Stomach (tissue), 19 donors: ENCODE measurements at places on chromosomes 5 and 9. TPM values are rescaled to one million over a fixed set of nuclear protein-coding genes. Genes with fewer than 3 reads are reported as not detected.

- no peak overlapping the region for H3K27ac ChIP-seq
- no peaks in the 10 kb centered on the region for H3K4me1 ChIP-seq
- H3K4me3 ChIP-seq, result no peak overlapping the region
These were observed 441.2 kb upstream of the CHD1 start for GRCh38 chr5:99369797-99370593.

- no peaks in the 10 kb centered on the region for H3K27me3 ChIP-seq
- no peaks in the 10 kb centered on the region for H3K36me3 ChIP-seq
- no peak overlapping the region for H3K4me3 ChIP-seq
- no peak for DNase-seq
These were observed 368.3 kb downstream of the SPATA31D1 start for GRCh38 chr9:82356871-82357270.

- H3K4me3 ChIP-seq, result no peak overlapping the region
- no peak for DNase-seq
- peaks cover 43% of the 10 kb centered on the region for H3K4me1 ChIP-seq
- H3K27me3 ChIP-seq, result peaks cover 22% of the 10 kb centered on the region
These were observed 4.1 kb upstream of the CXXC5 start for GRCh38 chr5:139644001-139644456.

Gene FBN2
- under 0.01 TPM for total RNA-seq

Gene F2RL1
- total RNA-seq, result 36.1 TPM

GRCh38 chr5:79171635-79172245 lies 60.1 kb downstream of the BHMT start:
- no peak overlapping the region for H3K27ac ChIP-seq
- H3K36me3 ChIP-seq, result no peaks in the 10 kb centered on the region
- peaks cover 6% of the 10 kb centered on the region for H3K4me1 ChIP-seq
- H3K4me3 ChIP-seq, result no peak overlapping the region

- peaks cover 5% of the 10 kb centered on the region for H3K4me1 ChIP-seq
- H3K27ac ChIP-seq, result no peak overlapping the region
- H3K4me3 ChIP-seq, result no peak overlapping the region
- no peaks in the 10 kb centered on the region for H3K36me3 ChIP-seq
These were observed 8.3 kb upstream of the PSMB7 start for GRCh38 chr9:124423591-124423990.

GRCh38 chr5:122500245-122501088 lies 188.4 kb downstream of the SNCAIP start:
- no peaks in the 10 kb centered on the region for H3K4me1 ChIP-seq
- no peaks in the 10 kb centered on the region for H3K36me3 ChIP-seq
- no peak overlapping the region for H3K4me3 ChIP-seq
- no peak overlapping the region for H3K27ac ChIP-seq
- no peak for DNase-seq

DNA sequence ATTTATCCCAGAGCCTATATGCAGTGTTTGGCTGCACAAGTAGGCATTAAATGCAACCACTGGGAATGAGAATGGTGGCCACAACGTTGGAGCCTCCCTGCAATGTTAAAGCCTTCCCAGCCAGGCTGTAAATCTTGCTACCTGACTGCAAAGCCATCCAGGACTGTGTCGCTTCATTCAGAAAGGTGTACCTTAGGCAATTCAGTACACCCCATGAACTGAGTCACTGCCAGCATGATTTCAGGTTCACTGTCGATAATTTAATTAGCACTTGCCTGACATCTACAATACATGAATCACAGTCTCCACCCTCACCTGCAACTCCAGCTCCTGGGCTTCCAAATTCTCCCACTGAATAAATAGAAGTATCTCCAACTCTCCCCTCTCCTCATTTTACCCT lies 108.4 kb downstream of the SLIT3 start:
- no peak for DNase-seq
- no peaks in the 10 kb centered on the region for H3K4me1 ChIP-seq
- no peak overlapping the region for H3K4me3 ChIP-seq

Gene SPATA31A3
- not detected for total RNA-seq

DNA sequence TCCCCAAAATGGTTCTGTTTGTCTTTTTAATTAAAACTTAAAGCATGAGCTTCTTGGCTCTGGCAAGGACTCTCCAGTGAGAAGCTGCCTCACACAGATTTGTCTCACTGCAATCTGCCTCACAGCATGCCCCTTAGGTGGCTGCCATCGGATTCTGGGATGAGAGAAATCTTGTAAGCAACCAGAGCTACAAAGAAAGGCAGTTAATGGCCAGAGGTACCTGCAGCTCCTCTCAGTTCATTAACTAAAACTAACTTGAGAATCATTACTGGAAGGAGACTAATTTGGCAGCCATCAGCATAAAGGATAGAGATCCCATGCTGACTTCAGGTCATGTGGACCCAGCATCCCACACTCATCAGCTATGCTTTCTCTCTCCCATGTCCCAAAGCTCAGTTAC lies 220.6 kb upstream of the DMAC1 start:
- no peak overlapping the region for H3K4me3 ChIP-seq
- no peaks in the 10 kb centered on the region for H3K4me1 ChIP-seq
- no peak overlapping the region for H3K27ac ChIP-seq
- H3K36me3 ChIP-seq, result no peaks in the 10 kb centered on the region

Gene CAPSL
- total RNA-seq, result not detected

DNA sequence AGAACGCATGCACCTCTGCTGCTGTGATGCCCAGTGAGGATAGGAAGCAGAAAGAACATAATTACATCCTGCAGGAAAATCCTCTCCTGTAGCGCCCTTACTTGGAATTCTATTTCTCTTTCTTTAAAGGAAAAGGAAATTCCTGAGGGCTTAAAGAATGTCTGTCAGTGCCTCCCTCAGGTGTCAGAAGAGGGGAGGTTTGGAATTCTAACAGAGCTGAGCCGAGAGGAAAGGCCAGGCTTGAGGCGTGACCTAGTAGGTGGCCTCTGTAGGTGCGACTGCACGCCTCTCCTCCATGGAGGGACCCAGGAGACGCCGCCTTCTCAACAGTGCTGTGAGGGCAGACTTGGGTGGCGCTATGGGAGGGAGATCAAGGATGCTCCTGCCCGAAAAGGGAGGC lies 55.9 kb upstream of the ERCC6L2 start:
- peaks cover 21% of the 10 kb centered on the region for H3K4me1 ChIP-seq
- no peak overlapping the region for H3K4me3 ChIP-seq
- DNase-seq, result no peak
- H3K27ac ChIP-seq, result no peak overlapping the region
- H3K36me3 ChIP-seq, result peaks cover 5% of the 10 kb centered on the region

GRCh38 chr5:115341745-115342144 lies 45.3 kb upstream of the CCDC112 start:
- no peak overlapping the region for H3K4me3 ChIP-seq
- H3K27me3 ChIP-seq, result no peaks in the 10 kb centered on the region
- no peak overlapping the region for H3K27ac ChIP-seq
- DNase-seq, result no peak

Gene SLC36A2
- not detected for total RNA-seq

- DNase-seq, result no peak
- H3K27me3 ChIP-seq, result no peaks in the 10 kb centered on the region
- no peak overlapping the region for H3K4me3 ChIP-seq
- H3K36me3 ChIP-seq, result no peaks in the 10 kb centered on the region
These were observed 139.4 kb downstream of the EFNA5 start for GRCh38 chr5:107531308-107531707.

- no peaks in the 10 kb centered on the region for H3K36me3 ChIP-seq
- peak overlapping the region; percentile 41 for H3K4me3 ChIP-seq
- H3K27ac ChIP-seq, result no peak overlapping the region
- no peak for DNase-seq
- peaks cover 99% of the 10 kb centered on the region for H3K27me3 ChIP-seq
- peaks cover 11% of the 10 kb centered on the region for H3K4me1 ChIP-seq
These were observed 9.5 kb downstream of the BARX1 start for GRCh38 chr9:93945400-93946337.

Gene KCNIP1
- total RNA-seq, result 0.73 TPM

DNA sequence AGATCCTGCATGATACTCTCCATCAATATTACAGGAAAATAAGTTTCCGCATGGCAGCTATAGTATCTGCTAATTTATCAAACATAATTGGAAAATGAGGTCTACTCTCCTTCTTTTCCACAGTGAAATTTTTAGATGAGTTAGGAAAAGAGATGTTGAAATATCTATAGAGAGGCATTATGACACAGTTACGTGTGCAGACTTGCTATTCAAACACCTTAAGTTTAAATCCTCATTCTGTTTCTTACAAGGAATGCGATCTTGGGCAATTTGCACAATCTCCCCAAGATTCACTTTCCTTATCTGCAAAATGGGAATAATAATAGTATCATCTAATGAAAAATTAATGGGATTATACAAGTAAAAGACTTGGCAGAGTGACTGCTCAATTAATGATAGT lies 91.7 kb upstream of the SLCO6A1 start:
- H3K27me3 ChIP-seq, result no peaks in the 10 kb centered on the region
- no peaks in the 10 kb centered on the region for H3K36me3 ChIP-seq
- no peak overlapping the region for H3K27ac ChIP-seq
- no peak overlapping the region for H3K4me3 ChIP-seq

GRCh38 chr9:82410866-82411265 lies 422.3 kb downstream of the SPATA31D1 start:
- no peaks in the 10 kb centered on the region for H3K27me3 ChIP-seq
- no peak overlapping the region for H3K27ac ChIP-seq
- no peaks in the 10 kb centered on the region for H3K36me3 ChIP-seq
- no peak for DNase-seq
- no peaks in the 10 kb centered on the region for H3K4me1 ChIP-seq

- no peak overlapping the region for H3K4me3 ChIP-seq
- no peaks in the 10 kb centered on the region for H3K27me3 ChIP-seq
These were observed 17.7 kb downstream of the ZDHHC11B start for GRCh38 chr5:766666-767431.

Gene IL11RA
- total RNA-seq, result 26.2 TPM

Gene KCNT1
- total RNA-seq, result 12.9 TPM

Gene OR1Q1
- total RNA-seq, result not detected

DNA sequence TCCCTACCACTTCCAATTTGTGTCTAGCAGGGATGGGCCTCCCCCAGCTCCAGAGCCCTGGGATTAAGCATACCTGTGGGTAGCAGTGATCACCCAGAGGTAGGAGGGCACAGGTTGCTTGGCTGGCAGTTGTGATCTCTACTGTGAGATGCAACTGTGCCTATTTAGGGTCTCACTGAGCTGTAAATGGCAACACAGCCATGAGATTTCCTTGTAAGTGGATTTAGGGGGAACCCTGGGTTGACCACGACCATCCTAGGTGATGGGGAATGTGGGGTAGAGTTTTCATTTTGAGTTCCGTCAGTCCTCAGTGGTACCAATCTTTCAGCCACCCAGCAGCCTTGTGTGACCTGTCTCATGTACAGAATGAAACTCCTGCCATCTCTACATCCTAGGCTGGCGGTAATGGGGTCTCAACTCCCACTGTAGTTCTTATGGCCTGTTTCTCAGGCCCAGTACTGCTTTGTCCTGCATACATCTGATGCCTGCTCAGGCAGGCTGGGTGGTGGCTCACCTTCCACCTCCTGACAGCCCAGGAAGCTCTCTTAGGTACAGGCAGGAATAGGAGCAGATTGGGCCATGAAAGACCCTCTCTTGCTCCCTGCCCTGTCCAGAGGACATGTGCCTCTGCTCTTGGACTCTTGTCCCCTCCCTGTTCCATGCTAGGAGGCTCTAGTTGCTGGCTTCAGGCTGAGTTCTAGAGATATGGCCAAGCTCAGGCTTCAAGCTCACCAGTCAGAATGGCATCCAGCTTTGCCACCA lies 8.1 kb downstream of the HNRNPAB start:
- H3K27ac ChIP-seq, result peak overlapping the region; percentile 20
- H3K27me3 ChIP-seq, result no peaks in the 10 kb centered on the region
- H3K36me3 ChIP-seq, result peaks cover 100% of the 10 kb centered on the region
- DNase-seq, result no peak
- no peak overlapping the region for H3K4me3 ChIP-seq

GRCh38 chr9:82170866-82171265 lies 182.3 kb downstream of the SPATA31D1 start:
- H3K27me3 ChIP-seq, result no peaks in the 10 kb centered on the region
- DNase-seq, result no peak
- no peaks in the 10 kb centered on the region for H3K4me1 ChIP-seq
- no peak overlapping the region for H3K4me3 ChIP-seq

GRCh38 chr9:5841771-5842573 lies 9.1 kb upstream of the ERMP1 start:
- H3K4me1 ChIP-seq, result peaks cover 37% of the 10 kb centered on the region
- H3K27me3 ChIP-seq, result no peaks in the 10 kb centered on the region
- H3K36me3 ChIP-seq, result no peaks in the 10 kb centered on the region

Gene FBP2
- 29.3 TPM for total RNA-seq

DNA sequence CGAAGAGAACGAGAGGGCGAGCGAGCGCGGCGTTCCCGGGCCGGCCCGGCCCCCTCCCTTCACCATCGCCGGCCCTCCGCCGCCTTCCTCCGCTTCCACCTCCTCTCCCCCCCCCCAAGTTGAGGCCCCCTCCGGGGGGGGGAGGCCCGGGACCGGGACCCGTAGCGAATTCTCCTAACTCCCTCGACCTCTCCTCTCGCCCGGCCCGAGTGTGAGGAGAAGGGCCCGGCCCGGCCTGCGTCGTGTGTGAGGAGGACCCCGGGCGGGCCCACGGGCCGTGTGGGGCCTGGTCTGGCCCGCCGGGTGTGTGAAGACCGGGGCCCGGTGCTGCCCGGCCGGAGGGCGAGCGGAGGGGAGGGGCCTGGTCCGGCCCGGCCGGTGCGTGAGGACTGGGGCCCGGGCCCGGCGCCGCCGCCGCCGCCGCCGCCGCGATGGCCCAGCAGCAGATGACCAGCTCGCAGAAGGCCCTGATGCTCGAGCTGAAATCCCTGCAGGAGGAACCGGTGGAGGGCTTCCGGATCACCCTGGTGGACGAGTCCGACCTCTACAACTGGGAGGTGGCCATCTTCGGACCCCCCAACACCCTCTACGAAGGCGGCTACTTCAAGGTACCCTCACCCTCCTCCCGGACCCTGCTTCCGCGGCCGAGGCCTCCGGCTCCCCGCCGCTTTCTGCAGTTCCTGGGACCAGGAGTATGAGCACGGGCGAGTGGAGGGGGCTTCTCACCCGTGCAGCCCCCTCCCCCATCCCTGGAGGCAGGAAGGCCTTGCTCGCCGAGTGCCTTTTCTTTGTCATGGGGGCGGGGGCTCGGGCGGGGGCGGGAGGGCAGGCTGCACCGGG lies 587 bp downstream of the UBE2R2 start:
- H3K4me3 ChIP-seq, result peak overlapping the region; percentile 77
- peak overlapping the region; percentile 98 for H3K27ac ChIP-seq
- H3K36me3 ChIP-seq, result no peaks in the 10 kb centered on the region
- no peaks in the 10 kb centered on the region for H3K27me3 ChIP-seq
- DNase-seq, result peak; percentile 49

Gene GBGT1
- total RNA-seq, result 21.3 TPM

- H3K4me1 ChIP-seq, result no peaks in the 10 kb centered on the region
- no peak overlapping the region for H3K27ac ChIP-seq
- H3K36me3 ChIP-seq, result no peaks in the 10 kb centered on the region
- H3K4me3 ChIP-seq, result no peak overlapping the region
- no peaks in the 10 kb centered on the region for H3K27me3 ChIP-seq
- no peak for DNase-seq
These were observed 309.3 kb downstream of the CHSY3 start for GRCh38 chr5:130213607-130214006.
